ENCODE measurements at places on chromosomes 1 and 21.

DNA sequence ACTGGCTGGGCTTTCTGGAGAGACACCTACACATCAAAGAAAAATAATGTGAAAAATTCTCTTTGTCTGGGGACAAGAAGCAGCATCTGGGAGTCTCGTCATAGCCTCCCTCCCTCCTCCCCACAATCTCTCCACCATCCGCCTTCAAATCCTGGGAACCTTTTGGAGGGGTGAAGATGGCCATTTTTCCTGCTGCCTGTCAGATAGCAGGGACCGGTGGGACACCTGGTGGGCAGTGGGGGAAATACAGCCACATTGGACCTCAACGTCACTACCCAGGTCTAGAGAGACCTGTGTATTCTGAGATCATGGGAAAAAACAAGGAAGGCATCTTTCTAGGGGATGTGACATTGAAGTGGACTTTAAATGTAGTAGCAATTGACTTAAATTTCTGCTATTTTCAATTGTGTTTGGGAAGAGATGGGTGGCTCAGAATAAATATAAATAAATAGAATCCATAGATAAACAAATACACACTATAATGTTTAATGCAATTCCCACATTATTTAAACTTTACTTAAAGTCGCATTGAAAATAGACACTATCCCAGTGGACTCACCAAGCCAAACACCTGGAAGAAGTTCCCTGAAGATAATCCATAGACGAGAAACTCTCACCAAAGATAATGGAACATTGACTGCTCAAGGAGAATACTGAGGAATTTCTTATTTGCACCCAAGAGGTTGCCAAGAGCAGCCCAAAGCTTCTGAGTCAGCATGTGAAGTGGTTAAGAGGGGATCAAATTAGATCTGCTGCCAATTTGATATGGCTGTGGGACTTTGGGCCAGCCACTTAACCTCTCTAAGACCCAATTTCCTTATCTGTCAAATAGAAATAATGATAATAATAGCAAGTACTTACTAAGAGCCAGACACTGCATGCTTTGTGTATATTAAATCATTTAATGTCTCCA is 147.6 kb upstream of the CAMK1G start:
- no peak for DNase-seq

DNA sequence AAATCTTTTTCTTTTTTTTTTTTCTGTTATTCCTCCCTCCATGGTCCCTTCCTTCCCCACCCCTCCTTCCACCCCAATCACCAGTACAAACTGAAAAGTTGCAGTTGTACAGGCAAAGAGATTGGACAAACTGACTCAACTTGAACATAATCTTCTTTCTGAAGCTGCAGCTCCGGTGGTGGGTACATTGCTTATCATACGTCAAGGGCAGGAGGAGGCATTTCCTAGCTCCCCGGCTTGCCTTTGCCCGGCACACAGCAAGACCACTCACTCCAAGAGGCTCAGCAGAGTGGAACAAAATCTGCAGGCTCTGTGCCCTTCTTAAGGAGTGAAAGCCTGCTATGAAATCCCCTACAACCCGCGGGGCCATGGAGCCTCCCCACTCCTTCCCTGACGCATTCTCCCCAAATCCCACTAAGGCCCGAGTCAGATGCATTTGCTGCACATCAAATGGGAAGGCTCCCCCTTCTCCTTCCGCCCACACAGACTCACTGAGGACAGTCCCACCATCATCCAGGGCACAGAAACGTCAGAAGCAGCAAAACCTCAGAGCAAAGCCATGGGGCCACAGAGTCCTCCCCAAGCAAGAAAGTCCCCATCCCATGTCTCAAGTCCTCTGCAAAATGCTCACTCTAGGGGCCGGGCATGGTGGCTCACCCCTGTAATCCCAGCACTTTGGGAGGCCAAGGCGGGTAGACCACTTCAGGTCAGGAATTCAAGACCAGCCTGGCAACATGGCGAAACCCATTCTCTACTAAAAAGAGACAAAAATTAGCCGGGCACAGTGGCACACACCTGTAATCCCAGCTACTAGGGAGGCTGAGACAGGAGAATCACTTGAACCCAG is 45.9 kb downstream of the SYF2 start:
- DNase-seq = no peak

DNA sequence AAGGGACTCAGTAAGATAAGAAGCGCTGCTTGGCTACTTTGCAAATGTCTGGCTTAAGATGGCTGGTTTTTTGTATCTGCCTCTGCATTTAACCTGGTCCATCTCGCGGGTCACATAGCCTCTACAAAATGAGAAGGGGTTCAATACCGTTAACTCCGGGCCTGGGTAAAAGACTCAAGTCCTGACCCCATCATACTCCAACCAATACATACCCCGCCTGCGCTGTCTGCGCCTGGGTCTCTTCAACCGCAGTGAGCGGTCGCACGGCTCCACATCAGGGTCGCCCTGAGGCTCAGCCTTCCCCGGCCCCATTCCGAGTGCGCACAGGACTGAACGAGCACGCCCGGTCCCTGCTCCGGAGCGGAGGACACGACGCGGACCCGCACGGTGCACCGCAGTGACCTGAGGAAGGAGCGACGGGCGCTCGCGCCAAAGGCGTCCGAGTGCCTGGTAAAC is 558 bp upstream of the PGD start:
- no peak for DNase-seq

- DNase-seq = peak; percentile 21
Measured at GRCh38 chr1:24849672-24850295, 80.3 kb downstream of the RUNX3 start.

DNA sequence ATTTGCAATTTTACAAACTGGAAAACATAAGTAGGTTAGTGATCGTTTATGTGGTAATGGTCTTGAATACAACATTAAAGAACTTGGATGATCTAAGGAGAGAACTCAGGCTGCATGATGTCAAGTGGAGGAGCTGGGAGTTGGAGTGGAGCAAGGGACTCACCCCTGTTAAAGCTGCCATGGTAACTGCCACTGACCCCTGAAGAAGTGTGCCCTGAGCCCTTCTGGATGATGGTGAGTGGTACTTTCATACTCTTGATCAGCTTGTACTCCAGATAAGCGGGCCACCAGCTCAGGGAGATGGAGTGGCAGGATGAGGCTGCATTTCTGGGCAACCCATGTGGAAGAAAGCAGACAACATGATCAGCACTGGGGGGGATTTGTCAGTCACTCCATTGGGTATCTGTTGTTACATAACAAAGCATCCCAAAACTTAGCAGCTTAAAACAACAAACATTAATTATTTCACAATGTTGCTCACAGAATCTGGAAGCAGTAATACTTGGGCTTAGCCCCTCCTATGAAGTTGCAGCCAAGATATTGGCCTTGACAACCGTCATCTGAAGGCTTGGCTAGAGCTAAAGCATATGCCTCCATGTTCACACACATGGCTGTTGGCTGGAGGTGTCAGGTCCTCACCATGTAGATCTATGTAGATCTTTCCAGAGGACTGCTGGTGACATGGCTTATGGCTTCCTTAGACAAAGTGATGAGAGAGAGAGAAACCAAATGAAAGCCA is 213.8 kb downstream of the DUSP10 start:
- DNase-seq = no peak

DNA sequence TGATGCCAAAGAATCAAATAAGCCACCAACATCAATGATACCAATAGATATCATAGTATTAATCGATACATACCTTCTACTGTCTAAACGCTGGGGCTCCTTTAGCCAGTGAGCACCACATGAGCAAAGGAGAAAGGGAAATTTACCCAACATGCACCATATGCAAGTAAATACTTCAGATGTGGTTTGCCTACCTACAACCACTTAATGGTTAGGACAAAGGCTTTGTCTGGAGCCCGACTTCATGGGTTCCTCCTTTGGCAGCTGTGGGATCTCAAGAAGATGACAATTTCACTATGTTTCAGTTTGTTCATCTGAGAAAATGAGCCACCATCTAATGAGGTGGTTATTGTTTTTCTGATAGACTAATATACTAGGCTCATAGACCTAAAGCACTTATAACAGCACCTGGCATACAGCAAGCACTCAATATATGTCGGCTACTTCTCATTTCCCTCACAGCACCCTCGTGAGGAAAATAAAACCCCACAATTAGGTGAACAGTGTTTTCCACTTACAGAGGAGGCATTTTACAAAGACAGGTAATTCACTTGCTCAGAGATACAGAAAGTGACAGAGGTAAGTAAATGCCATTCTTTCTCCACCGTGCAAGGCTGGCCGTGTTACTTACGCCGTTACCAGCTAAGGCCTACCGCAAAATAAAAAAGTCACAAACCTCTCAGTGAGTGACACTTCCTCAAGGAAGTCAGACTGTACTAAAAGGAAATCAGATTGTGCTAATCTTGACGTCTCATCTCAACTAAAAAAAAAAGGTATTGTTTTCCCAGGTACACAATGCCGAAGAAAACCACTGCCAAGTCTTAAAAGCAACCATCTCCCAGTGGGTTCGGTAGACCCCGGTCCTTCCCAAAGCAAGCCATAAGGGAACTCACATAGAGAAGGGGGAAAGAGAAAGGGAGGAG is 1.6 kb downstream of the TTC13 start:
- DNase-seq = peak; percentile 36

DNA sequence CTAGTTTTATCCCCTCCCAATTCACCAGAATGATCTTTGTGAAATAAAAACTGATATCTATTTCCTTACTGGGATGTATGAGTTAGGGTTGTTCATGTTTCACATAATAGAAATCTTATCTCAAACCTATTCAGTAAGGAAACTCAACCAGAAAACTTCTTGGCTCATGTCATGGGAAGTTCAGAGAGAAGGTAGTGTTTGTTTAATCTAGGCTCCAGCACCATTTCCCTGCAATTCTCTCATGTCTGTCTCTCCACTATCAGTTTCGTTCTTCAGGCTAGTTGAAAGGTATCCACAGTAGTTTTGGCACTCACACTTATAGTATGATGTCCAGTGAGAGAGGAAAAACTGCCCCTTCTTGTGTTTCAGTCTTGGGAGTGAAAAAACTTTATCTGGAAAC is 34.6 kb upstream of the UHMK1 start:
- DNase-seq = no peak

DNA sequence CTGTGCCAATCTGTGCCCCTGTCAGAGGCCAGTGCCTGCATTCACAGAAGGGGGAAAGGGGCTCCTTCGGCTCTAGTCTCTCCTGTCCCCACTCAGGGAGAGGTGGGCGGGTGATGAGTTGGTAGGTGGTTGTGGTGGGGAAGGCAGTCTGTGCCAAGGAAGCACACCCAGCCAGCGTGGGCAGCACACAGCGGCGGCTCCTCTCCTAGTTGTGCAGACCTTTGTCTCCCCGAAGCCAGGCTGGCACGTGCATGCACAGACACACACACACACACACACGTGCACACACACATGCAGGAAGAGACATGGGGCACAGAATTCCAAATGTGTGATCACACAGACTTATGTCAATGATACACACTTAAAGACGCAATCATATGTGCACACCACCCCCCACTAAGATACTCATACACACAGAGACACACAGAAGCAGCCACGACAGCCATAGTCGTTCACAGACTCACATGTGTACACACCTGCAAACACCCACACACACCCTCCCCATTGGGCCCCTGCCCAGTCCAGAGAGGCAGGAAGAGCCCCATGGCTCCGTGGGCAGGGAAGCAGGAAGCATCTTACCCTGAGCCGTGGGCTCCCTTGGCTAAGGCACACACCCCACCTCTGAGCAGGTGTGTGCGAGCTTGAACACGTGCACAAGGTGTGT is 16.4 kb downstream of the RIMS3 start:
- no peak for DNase-seq

DNA sequence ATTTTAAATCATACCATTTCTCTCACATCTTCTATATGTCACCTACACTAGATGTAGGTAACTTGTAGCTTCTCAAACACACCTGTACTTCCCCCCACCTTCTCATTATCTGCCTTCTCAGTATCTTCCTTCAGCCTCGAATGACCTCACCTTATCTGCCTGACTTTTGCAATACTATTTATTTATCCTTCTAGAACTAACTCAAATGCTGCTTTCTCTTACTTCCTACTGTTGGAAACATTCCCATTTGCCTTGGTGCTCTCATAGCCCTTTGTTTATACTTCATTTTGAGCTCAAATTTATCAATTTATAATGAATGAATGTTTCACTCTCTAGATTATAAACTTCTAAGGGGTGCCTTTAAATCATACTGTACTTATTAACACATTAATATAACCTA is 50.4 kb upstream of the KIAA1614 start:
- DNase-seq = no peak

DNA sequence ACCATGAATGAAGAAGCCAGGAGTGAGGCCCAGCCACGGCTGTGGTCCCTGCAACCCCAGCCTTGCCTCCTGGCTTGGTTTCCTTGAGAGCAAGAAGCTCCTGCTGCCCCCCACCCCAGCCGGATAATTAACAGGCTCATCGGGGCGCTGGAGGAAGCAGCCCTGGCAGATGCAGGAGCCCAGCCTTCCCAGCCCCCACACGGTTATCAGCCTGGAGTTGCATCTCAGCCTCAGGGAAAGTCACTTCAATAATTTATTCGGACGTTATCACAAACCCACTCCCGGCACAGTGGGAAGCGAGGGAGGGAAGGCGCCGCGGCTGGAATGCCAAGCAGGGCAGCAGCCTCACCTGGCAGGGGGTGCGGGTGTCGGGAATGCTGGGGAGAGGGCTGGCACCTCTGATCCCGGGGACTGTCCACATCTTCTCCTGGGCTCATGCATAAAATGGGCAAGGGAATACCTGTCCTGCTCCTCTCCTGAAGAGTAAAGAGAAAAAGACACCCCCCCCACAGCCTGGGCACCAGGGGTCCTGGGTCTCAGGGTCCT is 43.3 kb upstream of the LRP8 start:
- peak; percentile 1 for DNase-seq

- DNase-seq = no peak
Measured at GRCh38 chr1:27912429-27912828, 22.4 kb upstream of the SMPDL3B start.

DNA sequence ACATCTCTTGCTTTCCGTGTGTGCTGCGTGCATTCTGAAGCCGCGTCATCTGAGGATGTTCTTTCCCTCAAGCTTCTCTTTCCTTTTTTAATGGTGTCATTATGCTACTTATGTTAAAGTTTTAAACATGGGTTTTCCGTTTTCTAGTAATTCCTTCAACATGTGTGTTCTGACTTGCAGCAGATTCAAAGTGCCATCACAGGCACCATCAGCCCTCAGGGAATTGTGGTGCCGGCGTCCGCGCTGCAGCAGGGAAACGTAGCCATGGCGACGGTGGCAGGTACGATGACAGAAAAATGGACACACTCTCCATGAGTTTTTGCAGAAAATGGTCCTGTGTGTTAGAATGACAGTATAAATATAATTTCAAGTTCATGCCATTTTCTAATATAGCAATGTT is 42.4 kb downstream of the PKNOX1 start:
- DNase-seq = no peak

GRCh38 chr1:114131526-114132220 is 22.0 kb downstream of the SYT6 start:
- no peak for DNase-seq

DNA sequence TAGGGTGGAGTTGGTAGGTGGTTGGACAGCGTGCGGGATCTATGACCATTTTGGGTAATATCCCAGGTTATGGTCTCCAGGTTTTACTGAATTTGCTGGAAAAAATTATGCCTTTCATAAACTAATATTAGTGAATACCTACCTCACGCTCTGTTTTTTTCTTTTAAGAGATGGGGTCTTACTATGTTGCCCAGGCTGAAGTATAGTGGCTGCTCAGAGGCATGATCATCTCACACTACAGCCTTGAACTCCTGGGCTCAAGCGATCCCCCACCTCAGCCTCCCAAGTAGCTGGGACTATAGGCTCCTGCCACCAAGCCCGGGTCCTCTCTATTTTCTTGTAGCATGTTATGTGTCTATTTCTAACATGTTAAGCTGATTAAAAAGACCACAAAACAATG is 100.2 kb downstream of the RHOU start:
- DNase-seq = no peak

GRCh38 chr1:183989078-183989577 is 48.4 kb downstream of the COLGALT2 start:
- no peak for DNase-seq

- DNase-seq = no peak
Measured at GRCh38 chr21:26379561-26379960, 193.5 kb downstream of the CYYR1 start.
